ENCODE measurements at places on chromosomes 13 and 19.

DNA sequence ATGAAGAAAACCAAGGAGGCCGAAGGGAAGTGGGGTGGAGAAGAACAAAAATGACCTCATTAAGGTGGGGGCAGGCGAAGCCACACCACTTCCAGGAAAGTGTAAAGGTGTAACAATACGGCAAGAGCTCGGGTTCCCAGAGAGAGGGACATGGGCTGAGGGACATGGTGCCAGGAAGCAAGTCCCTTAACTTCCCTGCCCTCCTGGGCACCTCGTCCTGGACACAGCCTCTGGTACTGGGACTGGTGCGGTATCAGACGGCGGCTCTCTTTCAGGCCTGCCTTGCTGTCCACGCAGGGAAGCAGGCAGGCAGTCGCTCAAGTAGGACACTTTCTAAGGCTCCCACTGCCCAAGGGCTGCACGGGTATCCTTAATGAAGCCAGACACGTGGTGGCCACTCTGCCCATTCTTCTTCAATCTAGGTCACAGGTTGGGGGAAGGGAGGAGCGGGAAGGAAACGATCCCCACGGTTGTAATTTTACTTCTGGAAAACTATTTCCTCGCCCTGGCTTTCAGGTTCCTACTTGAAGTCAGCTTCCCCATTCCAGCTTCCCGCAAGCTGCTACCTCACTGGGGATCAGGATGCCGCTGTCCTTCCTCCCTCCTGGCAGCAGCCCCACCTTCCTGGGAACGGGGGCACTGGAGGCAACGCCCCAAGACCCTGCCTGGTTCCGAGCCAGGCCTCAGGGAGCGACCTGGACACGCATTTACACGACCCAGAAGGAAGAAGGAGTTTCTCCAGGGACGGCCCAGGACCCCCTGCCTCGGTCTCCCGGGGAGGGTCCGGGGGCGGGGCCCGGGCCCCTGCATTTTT is 1.2 kb downstream of the AP3D1 start:
- no peak for DNase-seq

DNA sequence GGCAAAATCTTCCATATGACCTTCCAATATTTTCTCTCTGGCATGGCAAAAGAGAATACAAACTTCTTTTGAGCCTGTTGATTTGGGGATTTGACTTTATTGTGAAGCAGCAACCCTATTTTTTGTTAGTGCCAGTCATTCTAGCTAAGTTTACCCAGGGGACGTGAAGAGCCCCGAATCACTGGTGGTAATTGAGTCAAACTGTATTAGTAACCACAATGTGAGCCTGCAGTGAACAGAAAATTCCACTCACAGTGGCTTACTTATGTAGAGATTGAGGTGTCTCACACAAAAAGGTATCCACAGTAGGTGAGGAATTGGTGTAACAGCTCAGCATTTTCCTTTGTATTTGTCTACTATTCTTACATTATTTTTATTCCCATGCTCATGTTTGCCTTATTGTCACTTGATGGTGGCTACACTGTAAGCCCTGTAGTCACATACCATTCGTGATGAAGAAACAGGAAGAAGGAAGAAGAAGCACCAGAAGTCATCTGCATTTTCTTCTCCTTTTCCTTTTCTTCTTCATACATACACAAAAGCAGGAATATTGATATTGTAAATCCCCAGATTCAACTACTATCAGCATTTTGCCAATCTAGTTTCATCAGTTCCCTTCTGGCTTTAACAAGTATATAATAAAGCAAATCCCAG is 33.3 kb upstream of the MYCBP2 start:
- DNase-seq = no peak

DNA sequence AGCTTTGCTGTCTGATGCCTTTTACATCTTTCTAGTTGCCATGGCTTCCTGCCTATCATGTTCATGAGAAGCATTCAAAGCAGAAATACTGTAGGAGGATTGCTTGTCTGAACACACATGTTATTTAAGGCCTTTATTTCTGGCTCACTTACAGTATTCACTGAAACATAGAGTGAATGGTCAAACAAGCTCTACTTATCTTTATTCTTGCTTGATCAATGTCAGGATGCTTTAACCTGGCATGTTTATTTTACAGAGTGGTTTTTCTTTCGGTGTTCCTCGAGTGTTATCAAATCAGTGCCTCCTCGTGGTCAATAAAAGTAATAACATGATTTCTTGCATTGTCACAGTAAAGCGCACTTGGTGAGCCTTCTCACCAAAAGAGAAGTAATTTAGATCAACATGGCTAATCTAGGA is 73.5 kb upstream of the PCDH17 start:
- DNase-seq = no peak

DNA sequence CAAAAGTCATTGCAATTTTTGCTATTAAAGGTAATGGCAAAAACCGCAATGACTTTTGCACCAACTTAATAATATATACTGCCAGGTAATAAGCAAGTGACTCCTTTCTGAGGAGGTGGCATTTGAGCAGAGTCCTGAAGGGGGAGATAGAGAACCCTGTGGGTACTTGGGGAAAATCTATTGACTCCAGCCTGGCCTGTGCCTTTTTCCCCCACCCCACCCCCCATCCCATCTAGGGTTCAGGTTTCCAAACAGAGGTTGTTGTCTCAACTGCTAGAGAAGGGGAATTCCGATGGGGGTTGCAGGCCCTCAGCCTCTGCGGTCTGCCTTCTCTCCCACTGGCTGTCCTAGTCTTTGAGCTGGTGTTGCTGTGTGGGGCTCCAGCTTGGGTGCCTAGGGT is 11.5 kb downstream of the S1PR2 start:
- no peak for DNase-seq

GRCh38 chr13:50635504-50635903 is 208.0 kb downstream of the DLEU7 start:
- no peak for DNase-seq

GRCh38 chr19:3243819-3244700 is 19.6 kb downstream of the CELF5 start:
- no peak for DNase-seq

DNA sequence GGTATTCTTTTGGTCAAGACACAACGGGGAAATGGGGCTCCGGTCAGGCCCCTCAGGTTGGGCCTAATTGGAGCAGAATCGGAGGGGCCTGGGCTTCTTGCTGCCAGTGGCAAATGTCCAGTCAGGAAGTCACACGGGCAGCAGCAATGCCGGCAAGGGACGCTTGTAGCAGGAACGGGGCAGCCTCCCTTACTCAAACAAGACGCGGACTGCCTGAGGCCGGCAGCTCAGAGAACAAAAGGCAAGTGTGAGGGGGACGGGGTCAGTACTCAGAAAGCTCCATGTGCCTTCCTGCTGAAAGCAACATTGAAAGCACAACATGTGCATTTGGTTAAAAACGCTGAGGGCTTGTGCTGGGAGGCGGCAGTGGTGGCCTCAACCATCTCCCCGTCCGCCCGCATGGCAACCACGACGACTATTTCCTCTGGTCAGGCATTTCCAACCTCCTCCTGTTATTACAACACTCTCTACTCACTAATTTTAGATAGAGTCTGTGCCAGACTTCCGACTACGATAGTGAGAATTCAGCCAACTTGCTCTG is 20.5 kb upstream of the RASA3 start:
- DNase-seq = no peak

DNA sequence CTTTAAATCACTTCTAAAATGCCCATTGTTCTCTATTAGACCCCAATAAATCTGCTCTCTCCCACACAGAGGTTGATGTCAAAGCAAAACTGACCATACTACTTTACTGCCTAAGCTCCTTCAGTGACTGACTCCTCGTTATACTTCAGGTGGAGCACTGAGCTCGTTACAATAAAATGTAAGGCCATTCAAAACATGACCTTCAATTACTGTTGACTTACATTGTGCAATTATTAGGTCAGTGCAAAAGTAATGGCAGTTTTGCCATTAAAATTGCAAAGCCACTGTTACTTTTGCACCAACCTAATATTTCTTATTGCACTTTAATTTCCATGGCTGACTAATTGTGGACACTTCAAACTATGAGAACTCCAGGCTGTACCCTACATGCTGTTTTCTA is 314.9 kb downstream of the MZT1 start:
- DNase-seq = no peak

GRCh38 chr19:10855879-10856522 is 7.8 kb downstream of the C19orf38 start:
- no peak for DNase-seq

DNA sequence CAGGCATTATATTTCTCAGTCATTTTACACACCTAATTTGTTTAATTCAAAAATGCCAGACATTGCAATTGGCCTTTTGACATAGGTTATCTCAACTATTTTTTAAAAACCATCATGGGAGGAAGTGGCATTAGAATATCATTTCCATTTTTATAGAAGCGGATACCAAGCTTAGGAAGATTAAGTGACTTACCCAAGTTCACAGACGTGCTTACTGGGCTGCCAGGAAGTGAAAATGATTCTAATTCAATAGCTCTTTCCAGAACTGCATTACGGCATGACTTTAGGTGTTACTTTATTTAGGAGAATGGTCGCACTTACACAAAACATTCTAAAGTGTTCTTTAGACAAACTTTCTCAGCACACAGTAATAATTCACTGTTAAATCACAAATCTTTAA is 231.9 kb downstream of the KLF12 start:
- DNase-seq = no peak

DNA sequence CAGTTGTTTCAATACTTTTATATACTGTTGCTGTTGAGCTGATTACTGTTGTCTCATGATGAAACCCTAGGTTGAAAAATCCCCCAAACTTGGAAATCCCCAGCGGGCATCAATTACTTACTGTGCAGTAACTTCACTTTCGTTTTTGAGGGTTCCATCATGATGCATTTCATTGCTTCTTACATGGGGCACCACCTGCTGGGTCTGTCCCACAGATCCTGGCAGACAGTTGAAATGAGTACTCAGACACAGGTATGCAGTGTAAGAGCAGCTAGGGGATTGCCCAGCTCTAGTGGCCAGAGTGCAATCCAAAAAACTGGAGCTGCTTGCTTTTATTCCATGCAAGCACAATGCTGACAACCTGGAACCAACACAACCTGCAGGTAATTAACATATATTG is 132.5 kb upstream of the ZNF91 start:
- DNase-seq = no peak

DNA sequence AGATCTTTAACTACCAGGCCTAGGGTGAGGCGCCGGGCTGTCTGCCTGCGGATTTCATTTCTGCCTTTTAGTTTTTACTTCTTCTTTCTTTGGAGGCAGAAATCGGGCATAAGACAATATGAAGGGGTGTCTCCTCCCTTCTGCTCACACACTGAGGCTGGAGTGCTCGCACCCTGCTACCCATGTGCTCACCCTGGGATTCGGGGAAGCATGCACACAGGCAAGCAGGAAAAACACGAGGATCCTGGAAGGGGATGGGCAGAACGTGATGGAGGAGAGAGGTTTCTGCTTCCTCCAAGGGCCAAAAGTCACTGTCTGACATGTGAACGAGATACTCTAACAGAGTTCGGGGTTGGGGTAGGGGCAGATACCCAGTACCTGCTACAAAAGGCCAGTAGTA is 28.4 kb downstream of the ZNF823 start:
- DNase-seq = no peak

- DNase-seq = no peak
These were observed 1594.5 kb upstream of the PCDH20 start for GRCh38 chr13:63010072-63010658.

GRCh38 chr13:73721571-73721970 is 412.6 kb downstream of the KLF12 start:
- no peak for DNase-seq

DNA sequence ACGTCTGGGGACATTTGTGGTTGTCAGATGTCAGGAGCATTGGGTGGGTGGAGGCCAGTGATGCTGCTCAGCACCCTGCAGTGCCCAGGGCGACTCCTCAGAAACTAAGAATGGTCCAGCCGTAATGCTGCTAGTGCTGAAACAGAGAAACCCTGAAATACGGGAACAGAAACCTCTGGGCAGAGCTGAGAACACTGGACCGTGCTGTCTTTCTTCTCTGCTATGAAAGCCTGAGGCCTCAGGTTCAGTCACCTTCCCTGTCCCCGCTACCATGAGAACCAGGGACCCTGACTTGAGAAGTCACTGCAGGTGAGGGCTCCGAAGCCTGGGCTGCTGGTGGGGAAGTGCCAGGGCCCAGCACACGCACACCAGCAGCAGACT is 13.4 kb downstream of the CAPS start:
- DNase-seq = no peak

GRCh38 chr19:31262725-31263191 is 86.5 kb downstream of the TSHZ3 start:
- no peak for DNase-seq

DNA sequence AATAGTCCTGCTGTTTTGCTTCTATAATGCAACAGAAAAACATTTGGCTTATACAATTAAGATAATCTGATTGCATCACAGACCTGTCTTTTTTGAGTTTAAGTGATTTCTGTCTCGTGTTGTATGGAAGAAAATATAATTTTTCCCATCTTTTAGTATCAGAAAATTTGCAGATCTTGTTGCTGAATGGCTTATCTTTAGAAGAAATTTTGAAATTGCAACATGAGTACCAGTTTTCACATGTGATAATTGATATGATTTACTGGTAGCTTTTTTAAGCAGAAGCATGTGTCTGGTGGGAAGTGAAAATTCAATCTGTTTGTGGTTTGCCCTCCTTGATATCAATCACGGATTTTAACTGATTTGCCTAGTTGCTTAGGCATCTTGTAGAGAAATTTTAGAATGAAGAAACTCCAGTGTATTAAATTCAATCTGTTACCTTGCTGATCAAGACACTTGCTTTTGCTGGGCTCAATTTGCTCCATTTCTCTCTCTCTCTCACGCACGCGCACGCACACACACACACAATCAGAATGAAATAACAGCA is 89.8 kb upstream of the MYCBP2 start:
- DNase-seq = no peak

DNA sequence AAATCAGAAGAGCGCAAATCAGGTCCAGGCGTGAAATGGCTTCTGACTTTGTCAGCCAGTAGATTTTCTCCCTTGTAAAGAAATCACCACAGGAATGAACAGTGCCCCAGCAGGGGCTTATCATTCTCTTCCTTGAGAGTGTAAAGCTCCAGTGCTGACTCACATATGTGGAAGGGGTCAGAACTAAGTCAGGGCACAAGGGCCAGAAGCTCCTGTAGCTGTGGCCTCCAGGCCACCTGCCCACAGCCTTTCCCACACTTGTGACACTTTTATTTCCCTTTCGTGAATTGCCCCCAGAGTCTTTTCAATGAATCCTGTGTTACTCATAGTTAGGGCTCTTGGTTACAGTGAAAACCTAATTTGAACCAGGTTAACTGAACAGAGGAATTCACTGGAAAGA is 99.6 kb downstream of the SUCLA2 start:
- no peak for DNase-seq

DNA sequence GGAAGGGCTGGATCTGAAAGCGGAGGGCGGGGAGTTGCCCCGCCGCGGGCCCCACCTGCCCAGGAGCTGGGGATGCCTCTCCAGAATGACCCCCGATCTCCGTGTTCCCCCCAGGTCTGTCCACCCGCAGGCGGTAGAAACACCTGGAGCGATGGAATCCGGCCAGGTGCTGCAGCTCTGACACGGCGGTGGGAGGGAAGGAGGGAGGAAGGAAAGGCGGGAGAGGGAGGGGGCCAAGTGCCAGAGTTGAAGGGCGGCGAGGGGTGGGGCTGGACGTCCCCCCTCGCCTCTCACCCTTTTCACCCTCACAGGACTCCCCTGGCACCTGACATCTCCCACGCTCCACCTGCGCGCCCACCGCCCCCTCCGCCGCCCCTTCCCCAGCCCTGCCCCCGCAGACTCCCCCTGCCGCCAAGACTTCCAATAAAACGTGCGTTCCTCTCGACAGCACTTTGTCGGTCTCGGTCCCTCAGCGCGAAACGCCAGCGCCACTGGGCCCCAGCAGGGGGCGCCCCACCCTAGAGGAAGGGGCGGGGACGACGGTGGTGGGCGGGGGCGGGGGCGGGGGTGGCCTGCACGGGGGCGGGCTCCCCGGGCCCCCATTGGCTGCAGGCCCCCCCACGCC is 337 bp upstream of the FXYD7 start:
- DNase-seq = no peak

Measured in NK-92 treated with Interleukin-12 subunit alpha and Interleukin-12 subunit beta, amount 100 ng/mL, for 24 hours (cell line).